ENCODE measurements at places on chromosomes 4 and X. TPM values are rescaled to one million over a fixed set of nuclear protein-coding genes. Genes with fewer than 3 reads are reported as not detected.

DNA sequence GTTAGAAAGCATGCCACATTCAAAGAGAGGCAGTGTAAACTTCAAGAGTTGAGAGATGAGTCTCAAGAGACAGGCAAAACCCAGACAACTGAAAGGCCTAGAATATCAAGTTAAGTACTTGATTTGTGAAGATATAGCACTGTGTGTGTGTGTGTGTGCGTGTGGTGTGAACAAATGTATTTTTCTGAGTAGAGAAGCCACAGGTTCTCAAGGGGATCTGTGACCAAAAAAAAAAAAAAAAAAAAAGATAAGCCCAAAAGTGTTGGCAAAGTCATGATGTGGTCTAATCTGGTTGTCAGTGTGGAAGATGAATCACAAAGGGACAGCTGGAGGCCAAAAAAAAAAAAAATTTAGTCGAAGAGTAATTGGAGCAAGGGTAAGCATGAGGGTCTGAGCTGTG lies 3.9 kb downstream of the RIPPLY1 start:
- DNase-seq = no peak

- no peak for DNase-seq
Measured at GRCh38 chr4:5144384-5144783, 93.1 kb downstream of the STK32B start.

Gene ASMT
- total RNA-seq = not detected

Gene DCUN1D4
- total RNA-seq = 16.6 TPM
